Fibroblast of skin of right quadriceps (primary cell): ENCODE measurements at places on chromosomes 6 and 20.

DNA sequence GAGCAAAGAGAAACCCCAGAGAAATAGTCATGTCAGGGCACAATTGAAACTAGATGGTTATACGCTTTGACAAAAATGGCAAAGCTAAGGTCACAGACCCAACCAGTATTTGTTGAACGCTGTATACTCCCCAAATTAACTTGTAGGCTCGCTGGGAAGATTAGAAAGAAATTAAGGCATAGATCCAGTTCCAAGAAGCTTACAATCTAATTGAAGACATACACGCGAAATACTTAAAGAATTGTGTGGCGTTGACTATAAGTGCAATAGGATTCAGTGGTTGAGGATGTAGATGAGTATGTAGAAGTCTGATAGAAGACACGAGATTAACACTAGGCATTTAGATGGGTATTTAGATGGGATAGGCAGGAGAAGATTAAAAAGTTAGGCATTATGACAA lies 525 bp downstream of the FAM229B start:
- no peak for DNase-seq

DNA sequence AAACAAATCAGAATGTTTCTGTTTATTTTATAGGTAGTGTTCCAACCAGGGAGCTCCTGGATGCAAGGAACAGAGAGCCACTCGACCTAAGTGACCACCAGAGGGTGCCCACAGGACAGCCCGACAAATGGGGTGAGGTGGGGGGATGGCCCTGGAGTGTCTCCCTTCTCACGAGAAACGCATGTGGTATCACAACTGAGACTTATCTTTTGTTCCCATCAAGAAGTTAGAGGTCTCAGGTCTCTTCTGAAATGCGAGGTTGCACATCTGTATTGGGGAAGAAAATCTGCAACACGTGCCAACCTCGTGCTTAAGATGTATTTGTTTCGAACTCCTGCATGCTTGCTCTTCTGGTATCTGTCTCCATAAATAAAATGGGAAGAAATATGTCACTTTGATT lies 104.0 kb downstream of the ISM1 start:
- peak; percentile 29 for DNase-seq

GRCh38 chr6:75351570-75351969 lies 67.0 kb upstream of the TMEM30A start:
- no peak for DNase-seq

- DNase-seq = no peak
Observed at GRCh38 chr6:45921691-45922281, 93.9 kb downstream of the CLIC5 start.

DNA sequence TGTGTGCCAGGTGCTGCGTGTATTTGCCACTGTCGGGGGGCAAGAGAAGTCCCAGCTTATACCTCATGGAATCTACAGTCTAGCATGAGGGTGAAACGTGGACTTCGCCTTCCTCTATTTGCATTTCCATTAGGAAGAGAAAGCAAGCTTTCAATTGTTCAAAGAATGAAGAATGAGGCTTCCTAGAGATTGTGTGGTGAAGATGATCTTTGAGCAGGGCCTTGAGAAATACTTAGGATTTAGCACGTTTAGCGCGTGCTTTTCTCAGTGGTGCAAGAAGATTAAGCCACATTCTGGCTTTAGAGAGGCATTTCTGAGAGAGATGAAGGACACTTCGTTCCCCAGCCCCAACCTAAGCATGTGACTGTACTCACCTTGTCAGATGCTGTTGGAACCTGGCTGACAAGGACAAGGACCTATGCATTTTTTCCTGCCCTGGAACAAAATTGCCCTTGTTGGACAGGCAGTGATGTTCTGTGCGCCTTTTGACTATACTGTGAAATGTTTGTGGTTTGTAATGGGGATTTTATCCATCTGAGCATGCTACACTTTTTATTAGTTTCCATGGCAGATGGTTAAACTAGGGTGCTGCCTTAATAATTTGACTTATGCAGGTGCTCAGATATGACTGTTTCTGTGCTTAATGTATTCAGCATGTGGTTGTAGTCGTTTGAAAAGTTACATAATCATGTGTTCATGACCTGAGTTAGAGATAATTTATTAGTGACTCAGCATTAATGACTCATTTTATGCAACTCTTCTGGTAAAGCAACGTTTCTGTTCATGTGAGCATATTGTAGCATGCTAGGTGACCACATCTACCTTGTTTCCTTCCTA lies 10.7 kb downstream of the TULP4 start:
- peak; percentile 78 for DNase-seq

DNA sequence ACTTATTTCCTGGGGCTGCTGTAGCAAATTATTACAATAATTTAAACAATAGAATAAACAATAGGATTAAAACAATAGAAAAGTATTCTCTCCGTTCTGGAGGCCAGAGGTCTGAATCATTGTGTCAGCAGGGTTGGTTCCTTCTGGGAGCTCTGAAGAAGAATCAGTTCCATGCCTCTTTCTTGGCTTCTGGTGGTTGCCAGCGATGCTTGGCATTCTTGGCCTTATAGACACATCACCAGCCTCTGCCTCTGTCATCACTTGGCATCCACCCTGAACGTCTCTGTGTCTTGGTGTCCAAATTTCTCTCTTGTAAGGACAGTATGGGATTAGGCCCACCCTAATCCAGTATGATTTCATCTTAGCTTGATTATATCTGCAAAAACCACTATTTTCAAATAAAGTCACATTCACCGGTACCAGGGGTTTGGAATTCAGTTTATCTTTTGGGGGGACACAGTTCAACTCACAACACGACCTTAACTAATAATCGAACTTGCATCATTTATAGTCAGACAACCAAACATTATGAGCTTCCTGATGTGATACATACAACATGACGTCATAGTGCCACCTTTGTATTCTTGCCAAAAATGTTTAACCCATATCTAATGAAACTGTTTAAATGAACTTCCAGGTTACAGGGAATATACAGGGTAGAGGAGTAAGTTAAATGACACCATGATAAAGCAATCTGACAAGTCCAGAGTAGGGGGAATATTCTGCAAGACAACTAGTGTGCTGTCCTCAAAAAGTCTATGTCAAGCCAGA lies 84.7 kb upstream of the RNF24 start:
- DNase-seq = no peak

DNA sequence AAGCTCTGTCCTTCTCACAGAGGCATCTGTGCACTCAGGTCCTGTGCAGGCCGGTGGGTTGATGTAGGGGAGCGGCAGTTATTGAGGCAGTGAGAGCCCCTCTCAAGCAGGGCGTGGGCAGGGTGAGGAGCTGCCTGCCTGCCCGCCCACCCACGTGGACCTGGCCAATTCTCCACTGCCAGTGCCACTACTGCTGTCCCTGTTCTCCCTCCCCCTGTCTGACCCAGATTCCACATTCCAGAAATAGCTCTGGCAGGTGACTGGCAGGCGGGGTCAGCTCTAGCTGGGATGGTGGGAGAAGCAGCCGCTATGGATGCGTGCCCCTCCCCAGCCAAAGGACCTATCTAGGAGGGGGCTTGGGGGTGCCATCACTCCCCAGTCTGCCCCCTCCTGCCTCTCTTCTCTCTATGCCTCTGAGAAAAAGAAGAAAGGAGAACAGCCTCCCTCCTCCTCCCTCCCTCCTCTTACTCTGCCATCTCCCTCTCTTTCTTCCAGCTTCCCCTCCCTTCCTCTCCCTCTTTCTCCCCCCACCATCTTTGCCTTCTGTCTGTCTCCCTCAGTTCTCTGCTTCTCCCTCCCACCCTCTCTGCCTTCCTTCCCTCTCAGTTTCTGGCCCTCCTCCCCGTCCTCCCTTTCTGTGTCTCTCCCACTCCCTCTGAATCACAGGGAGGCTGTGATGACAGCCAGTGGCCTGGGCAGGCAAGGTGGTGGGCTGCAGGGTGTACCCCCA lies 86.5 kb upstream of the MYL9 start:
- no peak for DNase-seq

GRCh38 chr20:38872491-38873049 lies 53.6 kb upstream of the FAM83D start:
- DNase-seq = no peak

DNA sequence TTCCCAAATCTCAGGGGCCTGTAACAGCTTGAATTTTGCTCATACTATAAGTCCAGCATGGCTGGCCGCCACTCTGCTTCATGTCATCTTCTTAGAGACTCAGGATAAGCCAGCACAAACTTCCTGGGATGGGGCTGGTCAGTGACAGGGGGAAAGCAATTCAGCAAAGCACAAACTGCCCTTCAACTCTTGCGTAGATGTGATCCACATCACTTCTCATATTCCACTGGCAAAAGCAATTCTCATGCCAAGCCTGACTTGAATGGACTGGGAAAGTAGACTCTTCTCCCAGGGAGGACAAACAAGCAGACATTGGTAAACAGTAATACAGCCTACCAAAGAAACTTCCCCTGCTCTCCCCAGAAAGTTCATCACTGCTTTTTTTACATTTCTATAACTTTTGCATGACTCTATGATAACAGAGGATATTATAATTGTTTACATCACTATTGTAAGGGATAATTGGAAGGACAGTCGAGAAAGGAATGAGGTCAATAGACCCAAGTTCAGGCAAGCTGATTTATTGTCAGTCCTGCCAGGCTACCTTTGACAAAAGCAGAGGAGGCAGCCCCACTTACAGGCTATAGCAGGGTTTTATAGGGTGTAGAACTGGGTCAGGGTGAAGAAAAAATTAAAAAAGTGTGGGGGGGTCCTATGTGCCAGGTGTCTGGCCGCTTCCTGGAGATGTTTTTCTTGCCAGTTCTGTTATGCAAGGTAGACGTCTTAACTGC lies 37.4 kb downstream of the RBM24 start:
- no peak for DNase-seq

DNA sequence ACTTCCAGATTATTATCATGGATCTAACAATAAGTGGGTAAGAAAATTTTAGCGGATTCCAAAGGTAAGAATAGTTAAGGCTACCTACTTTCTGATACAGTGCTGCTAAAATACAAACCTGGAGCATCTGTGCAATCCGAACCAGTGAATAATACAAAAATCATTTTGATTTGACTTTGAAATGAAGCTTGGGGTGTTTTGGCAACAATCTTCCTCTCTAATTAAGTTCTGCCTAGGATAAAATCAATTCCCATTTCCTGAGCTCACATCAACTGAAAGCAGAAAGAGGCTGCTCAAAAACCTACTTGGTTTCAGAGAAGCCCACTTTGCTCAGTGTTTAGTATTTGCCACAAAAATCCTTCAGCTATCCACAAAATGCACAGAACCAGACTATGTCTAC lies 18.7 kb upstream of the SH3BGRL2 start:
- DNase-seq = no peak

DNA sequence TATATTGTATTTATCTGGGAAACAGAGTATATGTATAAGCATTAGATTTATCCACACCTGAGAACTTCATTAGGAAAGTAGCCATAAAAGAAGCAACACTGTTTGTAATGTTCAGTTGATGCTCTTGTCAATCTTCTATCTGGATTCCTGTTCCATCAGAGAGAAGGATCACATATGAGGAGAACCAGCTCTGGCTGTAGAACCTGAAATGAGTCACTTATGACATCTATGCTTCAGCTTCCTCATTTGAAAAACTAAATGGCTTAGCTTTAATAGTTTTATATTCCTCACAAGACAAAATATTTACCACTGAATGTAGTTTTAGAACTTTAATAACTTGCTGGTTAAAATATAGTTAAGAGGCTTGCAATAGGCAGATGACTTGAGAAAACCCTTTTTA lies 144.7 kb downstream of the TASP1 start:
- DNase-seq = peak; percentile 12

DNA sequence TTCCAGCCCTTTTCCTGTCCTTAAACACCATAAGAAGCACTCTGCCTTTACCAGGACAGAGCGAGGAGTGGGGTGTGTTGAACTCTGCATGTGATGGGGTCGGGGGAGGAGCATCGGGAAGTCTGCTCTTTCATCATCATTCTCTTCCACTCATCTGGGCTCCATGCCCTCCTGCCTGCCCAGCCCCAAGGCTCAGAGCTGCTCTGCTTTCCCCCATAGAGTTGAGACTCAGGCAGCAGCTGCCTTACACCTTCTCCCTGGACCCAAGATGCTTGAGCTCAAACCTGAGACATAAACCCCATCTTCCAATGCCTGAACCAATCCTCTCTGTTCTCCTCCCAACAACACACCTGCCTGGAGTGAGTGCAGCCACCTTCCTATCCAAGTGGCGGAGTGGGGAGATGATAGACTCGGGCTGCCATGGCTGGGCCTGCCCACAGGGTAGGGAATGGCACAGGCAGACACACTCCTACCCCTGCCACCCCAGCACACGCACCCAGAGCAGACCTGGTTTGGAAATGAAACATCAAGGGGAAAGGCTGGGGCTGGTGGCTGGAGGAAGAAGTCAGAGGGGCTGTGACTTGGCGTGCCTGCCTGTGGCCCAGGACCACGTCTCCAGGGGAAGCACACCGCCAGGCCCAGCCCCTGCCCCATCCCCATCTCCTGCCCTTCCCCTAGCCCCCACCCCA lies 28.4 kb downstream of the TFEB start:
- peak; percentile 44 for DNase-seq

DNA sequence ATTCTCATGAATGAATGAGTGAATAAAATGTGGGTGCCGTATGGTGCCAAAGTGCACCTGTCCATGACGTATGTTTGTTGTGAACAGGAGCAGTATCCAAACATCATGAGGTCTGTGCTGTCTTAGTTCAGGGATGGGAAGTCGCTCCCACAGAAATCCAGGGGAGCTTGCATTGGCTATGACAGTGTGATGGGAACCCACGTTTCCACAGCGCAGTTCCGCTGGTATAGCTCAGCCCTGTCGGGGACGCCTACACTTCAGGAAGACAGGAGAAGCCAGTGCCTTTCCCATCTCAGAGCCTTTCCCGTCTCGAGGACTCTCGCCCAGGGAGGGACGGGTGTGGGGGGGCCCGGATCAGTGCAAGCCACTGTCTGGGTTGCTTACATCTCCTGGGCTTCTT lies 69.8 kb downstream of the DACT2 start:
- no peak for DNase-seq

GRCh38 chr6:152669895-152670294 lies 27.8 kb upstream of the MYCT1 start:
- peak; percentile 31 for DNase-seq

GRCh38 chr6:45983062-45983461 lies 32.6 kb downstream of the CLIC5 start:
- DNase-seq = no peak

GRCh38 chr20:46580613-46581205 lies 30.3 kb upstream of the OCSTAMP start:
- DNase-seq = no peak

DNA sequence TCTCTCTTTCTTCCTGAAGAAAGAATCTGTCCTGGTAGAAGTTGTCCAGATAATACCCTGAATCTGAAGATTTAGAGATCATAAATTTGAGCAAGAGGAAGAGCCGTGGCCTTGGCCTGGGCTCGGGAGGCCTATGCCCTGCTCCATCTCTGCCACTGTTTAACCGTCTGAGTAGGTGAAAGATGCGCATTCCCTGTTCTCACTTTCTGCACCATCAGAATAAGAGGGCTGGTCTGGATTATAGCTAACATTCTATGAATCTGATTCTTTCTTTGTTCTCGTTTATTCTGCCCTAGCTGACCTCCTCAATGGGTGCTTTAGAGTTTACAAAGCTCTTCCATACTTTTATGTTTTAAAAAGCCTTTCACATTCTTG lies 51.3 kb downstream of the ELOVL4 start:
- DNase-seq = no peak

DNA sequence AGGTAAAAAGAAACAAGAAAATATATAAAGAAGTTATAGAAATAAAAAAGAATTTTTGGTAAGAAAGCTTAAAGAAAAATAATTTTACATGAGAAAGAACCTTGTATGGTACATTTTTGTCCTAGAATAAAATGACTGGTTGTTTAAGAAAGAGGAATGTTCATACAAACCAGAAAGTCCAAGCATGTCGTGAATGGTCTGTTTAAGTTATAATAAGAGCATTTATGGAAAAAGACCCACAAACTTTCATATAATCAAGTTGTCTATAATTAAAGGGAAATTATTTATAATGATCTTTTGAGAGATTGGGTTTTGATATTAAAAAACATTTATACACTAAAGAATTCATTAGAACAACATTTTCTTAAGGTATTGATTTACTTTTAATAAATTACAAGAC lies 27.8 kb upstream of the FAM110A start:
- DNase-seq = peak; percentile 15
